HCT116 (cell line): ENCODE measurements at places on chromosomes 11 and 22. TPM values are rescaled to one million over a fixed set of nuclear protein-coding genes. Genes with fewer than 3 reads are reported as not detected.

- no peak for DNase-seq
Measured at GRCh38 chr11:128931668-128932067, 11.0 kb downstream of the TP53AIP1 start.

DNA sequence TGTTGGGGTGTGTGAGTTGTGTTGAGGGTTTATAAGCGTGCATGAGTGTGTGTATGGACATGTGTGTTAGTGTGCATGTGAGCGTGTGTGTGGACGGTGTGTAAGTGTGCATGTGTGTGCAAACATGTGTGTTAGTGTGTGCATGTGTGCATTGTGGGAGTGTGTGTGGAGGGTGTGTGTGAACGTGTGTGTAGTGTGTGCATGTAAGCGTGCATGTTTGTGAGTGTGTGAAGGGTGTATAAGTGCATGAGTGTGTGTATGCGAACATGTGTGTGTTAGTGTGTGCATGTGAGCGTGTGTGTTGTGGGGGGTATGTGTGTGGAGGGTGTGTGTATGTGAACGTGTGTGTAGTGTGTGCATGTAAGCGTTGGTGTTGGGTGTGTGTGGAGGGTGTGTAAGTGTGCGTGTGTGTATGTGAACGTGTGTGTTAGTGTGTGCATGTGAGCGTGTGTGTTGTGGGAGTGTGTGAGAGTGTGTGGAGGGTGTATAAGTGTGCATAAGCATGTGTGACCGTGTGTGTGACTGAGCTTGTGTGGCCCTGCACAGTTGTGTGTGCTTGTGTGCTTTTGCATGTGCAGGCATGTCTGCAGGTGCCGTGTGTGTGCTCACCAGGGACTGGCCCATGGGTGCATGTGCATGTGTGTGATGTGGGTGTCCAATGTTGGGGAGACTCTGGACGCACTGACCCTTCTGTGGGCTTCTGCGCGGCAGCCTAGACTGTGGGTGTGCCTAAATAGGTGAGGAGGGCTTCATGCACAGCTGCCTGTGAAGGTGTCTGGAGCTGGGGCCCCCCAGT lies 866.2 kb downstream of the TBC1D22A start:
- DNase-seq, result no peak

GRCh38 chr22:33687464-33687863 lies 232.8 kb downstream of the LARGE1 start:
- DNase-seq, result no peak

- DNase-seq, result no peak
Measured at GRCh38 chr11:119694334-119694733, 34.7 kb downstream of the NECTIN1 start.

The TTLL12 gene
- total RNA-seq, result 100 TPM

GRCh38 chr11:88629496-88629895 lies 292.0 kb upstream of the CTSC start:
- DNase-seq, result no peak

DNA sequence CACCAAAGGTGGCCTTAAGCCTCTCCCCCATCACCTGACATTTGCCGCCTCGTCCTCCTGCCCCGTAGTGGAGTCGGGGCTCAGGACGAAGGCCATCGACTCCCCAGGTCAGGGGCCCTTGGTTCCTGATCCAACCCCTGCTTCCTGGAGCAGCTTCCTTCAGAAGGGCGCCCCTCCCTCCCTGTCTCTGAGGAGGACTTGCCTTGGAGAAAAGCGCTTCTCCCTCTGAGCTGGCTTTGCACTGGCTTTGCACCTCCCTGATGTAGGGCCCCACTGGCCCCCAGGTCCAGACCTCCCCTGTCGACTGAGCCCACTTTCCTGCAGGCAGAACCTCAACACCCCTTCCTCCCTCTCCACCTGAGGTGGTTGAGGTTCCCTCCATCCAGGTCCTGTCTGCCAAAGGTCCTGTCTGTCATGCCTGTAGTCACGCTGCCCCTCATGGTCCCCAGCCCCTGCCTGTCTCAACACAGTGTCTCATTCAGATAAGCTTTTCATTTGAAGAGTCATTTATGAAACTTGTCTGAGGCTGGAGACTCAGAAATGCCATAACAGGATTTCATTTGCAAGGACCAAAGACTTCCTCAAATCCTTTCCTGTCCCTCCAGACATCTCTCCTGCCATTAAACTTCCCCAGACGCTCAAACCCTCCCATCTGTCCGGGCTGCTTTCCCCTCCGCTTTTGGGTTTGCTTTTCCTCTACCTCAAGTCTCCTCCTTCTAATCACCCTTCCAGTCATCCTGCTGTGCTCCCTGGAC lies 78.4 kb downstream of the MYO7A start:
- DNase-seq, result no peak

The DEFB108B gene
- not detected for total RNA-seq

The PIWIL4 gene
- 0.34 TPM for total RNA-seq

GRCh38 chr11:86370922-86371594 lies 3.6 kb upstream of the CCDC81 start:
- no peak for DNase-seq

GRCh38 chr11:86934582-86934900 lies 20.7 kb downstream of the FZD4 start:
- DNase-seq, result no peak

DNA sequence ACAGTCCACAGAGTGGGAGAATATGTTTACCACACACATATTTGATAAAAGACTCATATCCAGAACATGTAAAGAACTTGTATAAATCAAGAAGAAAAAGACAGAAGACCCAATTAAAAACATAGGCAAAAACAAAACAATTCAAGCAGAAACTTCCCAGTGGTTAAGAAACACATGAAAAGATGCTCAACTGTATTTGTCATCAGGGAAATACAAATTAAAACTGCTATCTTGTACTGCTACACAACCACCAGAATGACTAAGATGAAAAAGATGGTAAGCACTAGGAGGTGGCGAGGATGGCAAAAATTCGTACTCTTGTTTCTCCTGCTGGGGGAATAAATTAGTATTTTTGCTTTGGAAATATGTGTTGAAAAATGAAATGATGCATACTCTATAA lies 192.3 kb upstream of the C11orf87 start:
- DNase-seq, result no peak

The ACR gene
- 1.5 TPM for total RNA-seq

The SCUBE1 gene
- total RNA-seq, result 3.9 TPM

DNA sequence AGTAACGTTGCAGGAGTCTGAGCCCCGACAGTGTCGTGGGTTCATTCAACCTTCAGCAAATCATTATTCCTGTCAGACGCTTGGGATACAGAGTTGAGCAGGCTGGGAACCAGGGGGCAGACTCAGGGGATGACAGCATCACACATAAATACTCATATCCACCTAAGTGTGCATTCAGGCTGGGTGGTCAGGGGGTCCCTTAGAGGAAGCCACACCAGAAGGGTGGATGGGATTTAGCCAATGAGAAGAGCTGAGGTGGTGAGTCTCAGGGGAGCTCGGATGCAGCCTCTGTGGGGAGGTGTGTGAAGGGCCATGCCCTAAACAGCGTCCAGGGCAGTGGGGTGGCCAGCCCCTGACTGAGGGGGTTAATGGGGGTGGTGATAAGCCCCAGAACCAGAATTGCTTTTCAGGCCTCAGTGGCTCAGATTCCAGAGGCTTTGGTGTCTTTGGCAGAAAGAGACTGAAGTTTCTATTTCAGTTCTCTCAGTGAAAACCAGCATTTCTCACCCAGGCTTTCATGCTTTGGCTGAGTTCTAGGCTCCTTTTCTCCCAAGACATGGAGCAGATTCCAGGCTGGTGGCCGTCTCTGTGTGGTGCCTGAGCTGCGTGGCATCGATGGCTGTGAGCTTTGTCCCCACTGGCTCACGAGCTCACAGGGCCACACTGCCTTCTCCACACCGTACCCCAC lies 83.9 kb upstream of the CLDN5 start:
- DNase-seq, result no peak

GRCh38 chr22:46022881-46023512 lies 46.0 kb upstream of the WNT7B start:
- no peak for DNase-seq

The ANGPTL5 gene
- not detected for total RNA-seq

- DNase-seq, result peak; percentile 40
Measured at GRCh38 chr11:73252577-73253191, 19.5 kb upstream of the P2RY6 start.

DNA sequence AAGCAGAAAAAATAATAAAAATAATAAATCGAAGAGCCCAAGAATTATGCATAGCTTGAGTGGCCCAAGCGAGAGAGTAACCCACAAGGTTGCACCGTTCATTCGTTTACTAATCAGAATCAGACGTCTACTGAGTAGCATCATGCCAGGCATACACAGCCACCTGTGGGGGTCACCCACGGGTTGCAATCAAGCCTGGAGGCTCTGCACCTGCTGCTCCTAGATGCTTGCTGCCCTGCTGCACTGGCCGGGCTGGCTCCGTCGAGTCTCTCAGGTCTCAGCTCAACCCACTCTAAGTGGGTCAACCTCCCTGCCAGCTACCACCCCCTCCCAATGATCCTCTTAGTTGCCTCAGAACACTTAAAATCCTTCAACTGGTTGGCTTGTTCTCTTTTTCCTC lies 2.0 kb upstream of the TESMIN start:
- DNase-seq, result no peak

DNA sequence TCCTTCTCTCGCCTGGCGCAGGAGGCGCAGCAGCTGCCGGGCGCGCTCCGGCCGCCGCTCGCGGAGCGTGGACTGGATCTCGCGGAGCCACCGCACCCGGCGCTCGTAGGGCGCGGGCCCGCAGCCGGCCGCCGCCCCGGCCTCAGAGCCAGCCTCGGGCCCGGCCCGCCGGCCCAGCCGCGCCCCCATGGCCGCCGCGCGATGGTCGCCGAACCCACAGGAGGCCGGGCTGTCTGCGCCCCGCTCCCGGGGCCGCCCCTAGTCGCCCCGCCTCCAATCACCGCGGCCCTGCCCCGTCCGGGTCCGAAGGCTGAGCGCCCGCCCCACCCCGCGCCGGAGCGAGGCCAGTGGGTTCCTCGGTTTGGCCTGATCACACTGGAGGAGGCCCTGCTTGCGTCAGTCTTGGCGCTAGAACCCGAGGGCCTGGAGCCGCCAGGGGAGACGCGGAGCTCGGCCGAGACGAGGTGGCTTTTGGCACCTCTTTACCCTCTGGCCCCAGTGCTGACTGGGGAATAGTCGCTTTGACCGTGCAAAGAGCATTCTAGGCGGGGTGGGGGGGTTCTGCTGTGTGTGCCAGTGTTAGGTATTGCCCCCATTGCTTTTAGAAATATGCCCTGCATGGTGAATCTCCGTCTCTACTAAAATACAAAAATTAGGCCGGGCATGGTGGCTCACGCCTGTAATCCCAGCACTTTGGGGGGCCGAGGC lies at the start of gene LRRC75B:
Gene LRRC75B (minus strand): TSS at position 223 of the 708 bp plus-strand sequence. CDS start 34 bp downstream, at position 189.
- DNase-seq, result peak; percentile 47

- no peak for DNase-seq
Measured at GRCh38 chr11:105158436-105158835, 18.9 kb upstream of the CARD18 start.
